Posterior vena cava (tissue), 2 donors: ENCODE measurements at places on chromosomes 12 and 14.

DNA sequence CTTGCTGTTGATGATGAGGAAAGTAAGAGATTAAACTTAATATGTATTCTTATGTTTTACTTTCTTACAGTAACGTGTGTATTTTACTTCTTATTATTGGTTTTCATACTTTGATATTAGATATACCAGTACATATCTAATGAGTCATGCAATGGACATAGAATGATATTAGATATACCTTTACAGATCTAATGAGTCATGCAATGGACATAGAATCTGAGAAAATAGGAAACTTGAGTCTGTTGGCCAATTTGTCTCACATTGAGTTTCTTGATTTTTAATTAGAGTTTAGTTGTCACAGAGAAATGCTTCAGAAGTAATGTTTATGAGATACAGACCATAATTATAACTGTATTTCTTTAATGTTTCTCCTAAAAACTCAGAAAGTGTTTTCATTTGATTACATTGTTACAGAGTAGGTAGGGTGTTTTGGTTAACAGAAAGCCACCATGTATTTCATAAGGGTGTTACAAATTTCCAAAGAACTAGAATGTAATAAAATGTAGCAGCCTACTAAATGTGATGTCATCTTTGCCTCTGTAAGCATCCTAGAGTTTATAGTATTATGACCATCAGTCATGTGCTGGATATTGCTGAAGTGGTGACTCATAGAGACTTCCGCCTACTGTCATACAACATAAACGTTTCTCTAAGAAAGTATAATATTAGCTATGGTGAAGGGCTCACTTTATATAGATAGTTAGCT, 3.0 kb downstream of the GAS2L3 start:
- DNase-seq, result no peak

- no peak for DNase-seq
Observed at GRCh38 chr14:90658541-90658967, 157.7 kb downstream of the TTC7B start.

GRCh38 chr12:94644141-94644979, 6.0 kb downstream of the TMCC3 start:
- DNase-seq, result no peak

DNA sequence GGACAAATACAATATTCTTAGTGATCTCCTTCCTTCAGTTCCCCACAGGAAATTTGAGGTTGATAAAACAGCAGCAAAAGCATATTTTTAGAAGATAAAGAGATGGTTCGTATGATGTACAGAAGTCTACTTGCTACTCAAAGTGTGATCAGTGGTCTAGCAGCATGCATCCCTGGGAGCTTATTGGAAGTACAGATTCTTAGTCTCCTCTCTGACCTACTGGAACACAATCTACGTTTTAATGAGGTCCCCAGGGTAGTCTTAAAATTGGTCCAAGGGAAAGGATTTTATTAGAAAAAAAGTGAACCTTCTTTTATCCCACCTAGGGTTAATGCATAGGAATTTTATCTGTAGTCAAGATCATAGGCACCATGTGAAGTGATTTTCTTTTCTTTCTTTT, 703.4 kb downstream of the NRXN3 start:
- DNase-seq, result no peak

- no peak for DNase-seq
Observed at GRCh38 chr14:66628636-66629035, 120.7 kb downstream of the GPHN start.

GRCh38 chr14:82112210-82112839, 578.7 kb upstream of the SEL1L start:
- DNase-seq, result no peak
